ENCODE measurements at places on chromosomes 12 and 14.

DNA sequence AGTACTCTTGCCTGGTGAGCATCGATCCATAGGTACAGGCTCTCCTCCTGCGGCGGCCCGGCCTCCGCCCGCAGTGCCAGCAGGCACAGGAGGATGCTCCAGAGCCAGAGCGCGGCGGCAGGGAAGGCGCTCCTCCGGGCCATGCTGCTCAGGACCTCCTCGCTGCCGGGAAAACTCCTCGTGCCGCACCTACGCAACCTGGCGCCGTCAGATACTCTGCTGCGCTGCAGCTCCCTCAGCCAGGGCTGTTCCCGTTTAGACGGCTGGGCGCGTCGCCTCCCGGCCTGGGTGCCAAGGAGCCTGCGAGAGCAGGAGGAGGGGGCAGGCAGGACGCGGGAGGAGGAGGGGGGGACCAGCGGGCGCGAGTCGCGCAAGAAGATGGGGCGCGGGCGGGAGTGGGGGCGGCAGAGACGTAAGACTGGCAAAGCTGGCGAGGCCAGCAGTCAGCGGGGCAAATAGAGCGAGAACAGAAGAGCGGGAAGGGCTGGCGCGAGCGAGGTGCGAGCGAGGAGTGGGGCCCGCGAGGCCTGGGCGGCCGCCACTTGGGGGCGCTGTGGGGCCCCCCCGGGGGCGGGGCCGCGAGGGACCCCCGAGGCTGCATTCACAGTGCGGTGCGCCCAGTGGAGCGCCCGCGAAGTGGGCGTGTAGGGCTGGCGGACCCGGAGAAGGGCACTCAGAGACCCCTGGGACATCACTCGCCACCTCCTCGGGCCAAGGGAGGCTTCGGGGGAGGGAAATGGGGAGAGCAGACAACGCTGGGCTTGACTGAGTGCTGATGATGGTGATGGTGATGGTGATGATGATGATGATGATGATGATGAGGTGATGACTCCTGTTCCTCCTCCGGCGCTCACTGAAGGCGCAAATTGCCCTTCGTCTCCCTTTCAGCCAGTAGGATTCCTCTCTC lies at the start of gene WIF1:
Gene WIF1 (minus strand): TSS at position 257 of the 907 bp plus-strand sequence. CDS start 114 bp downstream, at position 143.
- no peak for DNase-seq

GRCh38 chr14:103544388-103545218 lies 15.6 kb downstream of the TRMT61A start:
- DNase-seq = no peak

- DNase-seq = peak; percentile 24
Observed at GRCh38 chr12:48000878-48001504, 3.3 kb downstream of the COL2A1 start.

- no peak for DNase-seq
Observed at GRCh38 chr12:65930114-65930828, 106.0 kb downstream of the HMGA2 start.

GRCh38 chr12:65372574-65372973 lies 94.1 kb downstream of the MSRB3 start:
- no peak for DNase-seq

DNA sequence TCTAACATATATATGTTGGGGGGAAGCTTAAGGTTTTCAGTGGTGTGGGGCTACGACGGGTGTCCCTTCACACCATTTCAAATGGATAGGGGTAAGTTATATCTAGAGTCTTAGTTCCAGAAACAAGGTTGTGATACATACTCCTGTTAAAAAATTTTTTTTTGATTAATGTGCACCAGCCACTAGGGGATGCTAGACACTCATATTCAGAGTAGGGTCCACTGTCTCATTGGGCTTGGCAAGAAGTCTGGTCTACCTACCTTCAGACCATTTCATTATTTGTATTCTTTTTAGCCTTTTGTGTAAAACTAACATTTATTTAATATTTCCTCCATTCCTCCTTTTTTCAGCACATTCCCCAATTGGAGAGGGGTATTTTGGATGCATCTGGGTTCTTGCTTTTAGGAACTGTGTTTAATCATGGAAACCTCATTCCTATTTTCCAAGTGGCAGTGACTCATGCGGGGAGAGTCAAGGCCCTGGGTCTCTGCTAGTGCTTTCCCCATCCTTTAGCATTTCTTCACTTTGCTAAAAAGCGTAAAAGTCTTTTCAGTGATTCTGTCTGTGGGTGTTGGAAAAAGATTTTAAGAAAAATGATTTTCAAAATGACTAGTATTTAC lies 33.4 kb downstream of the ANO4 start:
- no peak for DNase-seq

DNA sequence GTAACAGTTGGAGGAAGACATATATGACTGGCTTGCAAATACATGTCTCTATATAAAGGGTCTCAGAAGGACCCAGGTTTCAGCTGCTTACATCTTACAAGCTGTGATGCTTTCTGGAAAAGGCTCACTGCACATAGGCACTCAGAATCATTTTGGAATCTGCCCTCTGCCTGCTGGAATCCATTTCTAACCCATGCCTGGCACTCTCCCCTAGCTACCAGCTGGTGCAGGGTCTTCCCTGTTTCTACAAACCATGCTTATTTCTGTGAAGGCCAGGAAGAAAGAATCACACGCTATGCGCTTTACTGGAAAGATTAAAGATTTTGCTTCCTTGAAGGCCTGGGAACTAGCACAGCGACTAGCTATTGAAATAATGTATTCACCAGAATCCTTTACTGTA lies 151.3 kb downstream of the DICER1 start:
- DNase-seq = no peak

DNA sequence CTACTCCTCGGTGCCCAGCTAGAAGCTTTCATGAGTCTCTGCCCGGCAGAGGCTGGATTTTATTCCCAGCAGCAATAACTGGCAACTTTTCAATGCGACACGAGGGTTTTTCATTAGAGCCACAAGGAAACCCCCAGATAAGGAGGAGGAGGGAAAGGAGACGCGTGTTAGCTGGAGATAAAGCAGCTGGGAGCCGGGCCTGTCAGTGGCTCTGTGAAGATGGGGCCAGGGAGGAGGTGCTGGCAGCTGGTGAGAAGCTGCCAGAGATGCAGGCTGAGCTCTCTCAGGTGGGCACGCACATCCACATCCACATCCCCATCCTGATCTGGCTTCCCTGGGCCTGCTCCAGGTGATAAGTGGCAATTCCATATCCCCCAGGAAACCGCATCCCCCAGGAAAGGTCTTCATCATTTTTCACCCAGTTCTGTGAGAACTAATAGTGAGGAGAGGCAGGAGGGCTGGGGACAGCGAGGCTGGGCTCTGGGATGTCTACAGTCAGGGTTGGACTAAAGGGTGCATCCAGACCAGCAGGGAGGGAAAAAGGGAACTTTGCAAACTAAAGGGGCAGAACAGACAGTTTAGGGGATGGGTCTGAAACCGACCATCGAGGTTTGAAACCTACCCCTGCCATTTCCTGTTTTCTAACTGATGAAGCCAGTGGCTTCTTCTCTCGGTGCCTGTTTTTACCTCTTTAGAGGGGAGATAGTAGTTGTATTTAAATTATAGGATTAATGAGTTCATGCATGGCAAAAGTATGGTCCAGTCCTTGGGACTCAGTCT lies 413.2 kb downstream of the DPF3 start:
- no peak for DNase-seq

DNA sequence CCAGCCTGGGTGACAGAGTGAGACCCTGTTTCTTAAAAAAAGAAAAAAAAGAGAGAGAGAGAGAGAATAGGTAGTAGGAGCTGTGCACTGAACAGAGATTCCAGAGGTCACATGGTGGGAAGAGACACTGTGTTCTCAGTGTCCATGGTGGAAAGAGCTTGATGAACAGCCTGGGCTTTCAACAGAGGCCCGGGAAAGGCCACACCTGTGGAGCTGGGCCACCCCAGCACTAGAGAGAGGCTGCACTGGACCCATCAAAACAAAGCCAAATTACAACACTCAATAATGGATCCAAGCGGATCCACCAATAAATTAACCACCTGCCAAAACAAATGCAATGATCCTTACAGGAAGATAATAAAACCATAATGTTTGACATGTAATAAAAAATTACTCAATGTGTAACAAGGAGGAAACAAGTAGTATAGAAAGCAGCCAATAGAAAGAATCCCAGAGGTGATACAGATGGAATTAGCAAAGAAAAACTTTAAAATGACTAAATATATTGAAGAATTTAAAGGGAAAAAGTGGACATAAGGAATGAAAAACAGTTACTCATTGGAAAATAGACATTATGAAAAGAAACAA lies 44.8 kb upstream of the BCL2L14 start:
- no peak for DNase-seq

DNA sequence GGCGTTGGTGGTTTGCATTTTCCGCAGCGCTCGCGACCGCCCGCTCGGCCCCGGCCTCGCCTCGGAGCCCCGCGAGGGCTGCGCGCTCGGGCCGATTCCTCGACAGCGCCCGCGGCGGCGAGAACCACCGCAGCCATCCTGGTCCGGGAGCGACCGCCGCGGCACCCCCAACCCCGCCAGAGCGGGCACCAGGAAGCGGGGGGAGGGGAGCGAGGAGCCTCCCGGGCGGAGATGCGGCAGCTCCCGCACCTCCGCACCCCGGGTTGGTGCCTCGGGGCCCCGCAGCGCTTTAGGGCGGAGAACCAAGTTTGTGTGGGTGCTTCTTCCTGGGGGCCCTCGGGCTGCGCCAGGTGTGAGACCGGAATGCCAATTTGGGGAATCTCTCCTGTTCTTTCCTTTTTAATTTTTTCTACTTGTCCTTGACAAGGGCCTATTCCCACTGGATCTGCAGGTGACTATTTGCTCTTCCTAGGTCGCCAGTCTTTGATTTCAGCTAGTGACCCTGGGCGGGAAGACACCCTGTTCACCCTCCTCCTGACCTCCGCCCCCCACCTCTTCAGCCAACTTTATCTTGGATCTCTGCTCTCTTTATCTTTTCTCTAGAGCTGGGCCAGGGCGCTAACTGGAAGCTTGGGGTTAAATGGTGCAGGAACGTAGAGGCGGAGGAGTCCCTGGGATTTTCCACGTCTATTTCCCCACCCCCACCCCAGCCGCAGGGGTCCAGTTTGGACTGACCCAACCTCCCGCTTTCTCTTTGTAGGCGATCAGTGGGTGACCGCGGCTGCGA lies at the start of gene SOCS2:
Gene SOCS2 (plus strand): TSS at position 751 of the 787 bp plus-strand sequence. CDS start 223 bp downstream, outside the sequence.
- DNase-seq = no peak

GRCh38 chr12:19150273-19150900 lies 20.9 kb downstream of the PLEKHA5 start:
- DNase-seq = no peak

DNA sequence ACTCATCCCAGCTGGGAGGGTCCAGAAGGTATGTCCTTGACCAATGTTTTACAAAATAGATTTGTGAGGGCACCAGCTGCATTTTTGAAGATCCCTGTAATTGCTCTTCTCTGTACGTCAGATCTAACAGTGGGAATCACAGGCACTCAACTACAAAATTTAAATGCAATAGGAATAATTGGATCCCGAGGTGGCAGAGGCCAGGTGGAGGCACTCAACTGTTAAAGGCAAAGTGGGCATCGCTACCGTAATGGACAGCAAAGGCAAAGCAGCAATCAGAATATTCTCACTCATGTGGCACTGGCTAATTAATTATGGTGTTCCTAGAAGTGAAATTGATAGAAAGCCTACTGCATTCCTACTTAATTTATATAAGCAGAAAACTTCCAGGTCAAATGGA lies 27.9 kb upstream of the PSMC1 start:
- DNase-seq = no peak

DNA sequence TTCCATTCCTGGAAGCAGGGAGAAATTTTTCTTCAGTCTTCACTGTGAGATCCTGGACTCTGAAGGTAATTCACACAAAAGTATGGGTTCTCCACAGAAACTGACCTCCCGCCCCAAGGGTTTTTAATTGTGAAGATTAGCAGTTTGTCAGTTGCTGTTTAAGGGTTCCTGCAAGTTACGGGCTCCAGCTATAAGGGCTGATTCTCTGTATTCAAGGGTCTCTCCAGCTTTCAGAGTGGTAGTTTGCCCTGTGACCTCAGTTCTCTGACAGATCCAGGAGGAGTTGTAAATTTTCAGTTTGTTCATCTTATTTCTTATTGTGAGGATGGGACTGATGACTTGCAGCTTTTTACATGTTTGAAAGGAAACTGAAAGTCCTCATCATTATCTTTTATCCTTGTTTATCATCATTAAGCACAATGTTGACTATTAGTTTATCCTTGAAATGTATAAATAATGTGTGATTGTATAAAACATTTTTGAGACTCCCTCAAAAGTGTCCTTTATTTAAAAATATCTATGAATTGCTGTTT lies 110.9 kb downstream of the SCAF11 start:
- no peak for DNase-seq

DNA sequence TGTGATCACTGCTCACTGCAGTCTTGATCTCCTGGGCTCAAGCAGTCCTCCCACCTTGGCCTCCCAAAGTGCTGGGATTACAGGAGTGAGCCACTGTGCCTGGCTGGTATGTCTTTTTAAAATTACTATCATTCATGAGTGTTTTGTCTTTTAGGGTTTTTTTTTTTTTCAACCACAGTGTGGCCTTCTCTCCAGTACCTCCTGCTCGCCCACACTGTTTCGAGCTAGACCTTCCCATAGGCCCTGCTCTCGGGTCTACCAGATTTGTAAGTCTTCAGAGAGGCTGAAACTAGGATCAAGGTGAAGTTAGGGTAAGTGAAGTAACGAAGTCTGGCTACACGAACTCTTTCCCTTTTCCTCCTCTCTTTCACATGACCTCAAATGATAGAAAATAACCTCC lies 1.5 kb downstream of the BIN2 start:
- DNase-seq = no peak

DNA sequence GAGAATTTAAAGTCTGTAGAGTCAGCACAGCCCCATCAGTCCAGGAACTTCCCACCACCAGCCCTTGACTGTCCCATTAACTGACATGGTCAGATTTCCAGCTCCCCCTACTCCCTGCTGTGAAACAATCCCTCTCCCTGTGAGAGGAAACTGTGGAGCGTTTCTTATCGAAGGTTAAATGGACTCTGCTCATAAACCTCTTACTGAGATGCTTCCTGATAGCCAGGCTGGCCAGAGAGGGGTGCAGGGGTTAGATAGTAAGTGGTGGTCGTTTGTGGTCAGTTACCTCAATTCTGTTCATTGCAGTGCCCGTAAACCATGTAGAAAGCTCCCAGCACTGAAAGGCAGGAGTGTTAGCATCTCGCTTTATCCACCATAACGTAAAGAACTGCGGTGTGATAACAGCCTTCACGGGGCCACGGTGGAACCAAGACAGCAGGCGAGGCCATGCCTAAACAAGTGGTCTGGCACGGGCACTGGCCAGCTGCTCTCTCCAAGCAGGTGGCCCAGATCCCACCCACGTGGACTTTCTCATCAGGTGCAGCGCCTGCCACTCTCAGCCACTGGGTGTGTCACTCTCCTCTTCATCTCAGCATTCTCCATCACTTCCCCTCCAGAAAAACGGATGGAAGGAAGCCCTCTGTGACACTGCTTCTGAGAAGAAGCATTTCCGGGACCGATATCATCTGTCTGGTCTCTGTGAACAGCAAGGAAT lies 102.2 kb downstream of the FBXL14 start:
- no peak for DNase-seq

Data from GM04504 (cell line).